ENCODE measurements at places on chromosomes 1 and 21.

DNA sequence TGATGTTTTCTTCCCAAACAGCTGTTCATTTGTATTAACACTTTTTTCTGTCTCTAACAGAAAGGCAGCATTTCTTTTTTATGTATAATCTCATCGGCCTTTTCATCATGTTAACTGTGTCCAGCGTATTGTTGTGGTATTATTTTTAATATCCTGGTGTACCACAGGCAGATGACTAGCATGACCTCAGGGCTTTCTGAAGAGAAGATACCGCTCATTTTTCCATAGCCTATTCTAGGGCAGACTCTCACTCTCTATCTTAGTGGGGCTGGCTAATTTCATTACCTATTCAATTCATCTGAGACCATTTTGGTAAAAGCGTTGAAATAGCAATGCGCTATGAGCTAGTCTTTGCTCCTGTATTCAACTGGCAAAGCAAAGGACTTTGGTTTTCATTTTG lies 209.9 kb downstream of the SDCCAG8 start:
- DNase-seq, result no peak

GRCh38 chr1:204915861-204916495 lies 45.3 kb downstream of the NFASC start:
- DNase-seq, result peak; percentile 4

DNA sequence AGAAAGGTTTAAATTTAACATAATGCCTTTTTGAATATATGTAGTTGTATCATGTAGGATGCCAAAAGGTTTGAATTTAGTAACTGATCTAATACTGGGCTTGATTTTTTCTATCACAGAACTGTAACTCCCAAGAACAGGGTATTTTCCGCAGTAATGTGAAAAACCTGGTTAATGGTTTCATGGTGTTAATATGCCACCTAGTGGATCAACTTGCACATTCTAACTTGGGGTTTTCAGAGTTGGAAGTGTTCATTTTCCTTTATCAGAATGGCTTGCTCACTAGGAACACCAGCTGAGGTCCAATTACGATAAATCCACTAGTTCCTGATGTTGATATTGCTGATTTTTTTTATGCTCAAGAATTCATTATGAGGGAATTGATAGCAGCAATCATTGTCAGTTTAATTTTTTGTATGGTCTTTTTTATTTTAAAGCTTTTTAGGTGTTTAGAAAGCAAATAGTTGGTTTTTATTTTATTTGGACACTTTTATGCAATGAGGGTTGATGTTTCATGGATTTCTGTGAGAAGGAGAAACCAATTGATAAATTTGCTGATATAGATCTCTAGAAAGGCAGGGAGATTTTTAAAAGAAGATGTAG lies 157.2 kb downstream of the PLA2G4A start:
- peak; percentile 59 for DNase-seq

DNA sequence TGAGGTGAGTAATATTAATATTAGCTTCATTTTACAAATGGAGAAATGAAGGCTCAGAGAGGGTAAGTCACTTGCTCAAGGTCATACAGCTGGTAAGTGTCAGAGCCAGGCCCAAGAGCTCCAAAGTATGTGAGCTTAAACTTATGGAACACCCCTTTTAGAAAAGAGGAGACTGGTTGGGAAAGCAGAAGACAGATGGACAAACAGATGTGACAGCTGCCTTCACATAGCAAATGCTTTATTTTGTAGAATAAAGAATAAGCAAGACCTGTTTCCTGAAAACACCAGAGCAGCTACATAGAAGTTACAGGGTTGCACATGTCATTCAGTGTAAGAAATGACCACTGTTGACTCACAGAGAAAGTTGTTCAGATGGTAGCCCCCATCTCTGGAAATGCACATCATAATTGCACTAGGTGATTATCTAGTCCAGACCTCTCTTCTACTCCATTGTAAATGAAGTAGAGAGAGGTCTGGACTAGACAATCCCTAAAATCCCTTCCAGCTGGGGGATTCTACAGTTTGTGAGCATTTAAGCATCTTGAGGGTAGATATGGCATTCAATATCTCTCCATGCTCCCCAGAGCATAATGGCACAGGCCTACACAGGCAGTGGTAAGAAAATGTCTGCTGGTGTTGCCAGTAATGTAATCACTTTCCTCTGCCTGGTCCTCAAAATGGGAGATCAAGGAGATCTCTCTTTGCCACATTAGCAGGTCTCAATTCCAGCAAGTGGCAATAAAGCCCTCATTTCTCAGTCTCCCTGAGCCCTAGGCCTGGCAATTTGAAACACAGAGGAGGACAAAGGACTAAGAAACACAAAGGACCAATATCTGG lies 188.2 kb upstream of the FGGY start:
- DNase-seq, result no peak

- no peak for DNase-seq
Observed at GRCh38 chr1:177801790-177802189, 168.1 kb downstream of the SEC16B start.

DNA sequence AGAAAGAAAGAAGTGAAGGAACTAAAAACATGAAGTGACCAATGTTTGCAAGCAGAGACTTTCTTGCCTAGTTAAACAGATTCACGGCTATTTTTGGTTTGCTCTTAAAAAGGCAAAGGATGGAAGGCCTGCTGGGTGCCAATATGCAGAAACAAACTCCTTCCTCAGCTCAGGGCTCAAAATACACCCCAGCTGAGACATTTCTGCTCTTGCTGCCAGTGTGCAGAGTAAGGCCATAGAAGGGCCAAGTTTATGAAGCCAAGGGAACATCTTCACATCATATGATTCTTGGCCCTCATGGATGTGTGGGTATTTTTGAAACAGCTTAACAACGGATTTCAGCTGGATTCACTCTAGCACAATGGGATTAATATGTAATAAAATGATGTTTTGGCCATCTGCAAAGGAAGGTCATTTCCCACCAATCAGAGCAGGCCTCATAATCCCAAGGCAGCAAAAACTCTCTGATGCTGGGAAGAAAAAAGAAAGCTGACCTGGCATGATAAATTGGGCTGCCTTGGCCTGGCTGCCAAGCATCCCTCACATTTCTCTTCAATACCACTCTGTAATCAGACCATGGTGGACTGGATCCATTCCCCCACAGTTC lies 70.7 kb downstream of the CAPZB start:
- no peak for DNase-seq

DNA sequence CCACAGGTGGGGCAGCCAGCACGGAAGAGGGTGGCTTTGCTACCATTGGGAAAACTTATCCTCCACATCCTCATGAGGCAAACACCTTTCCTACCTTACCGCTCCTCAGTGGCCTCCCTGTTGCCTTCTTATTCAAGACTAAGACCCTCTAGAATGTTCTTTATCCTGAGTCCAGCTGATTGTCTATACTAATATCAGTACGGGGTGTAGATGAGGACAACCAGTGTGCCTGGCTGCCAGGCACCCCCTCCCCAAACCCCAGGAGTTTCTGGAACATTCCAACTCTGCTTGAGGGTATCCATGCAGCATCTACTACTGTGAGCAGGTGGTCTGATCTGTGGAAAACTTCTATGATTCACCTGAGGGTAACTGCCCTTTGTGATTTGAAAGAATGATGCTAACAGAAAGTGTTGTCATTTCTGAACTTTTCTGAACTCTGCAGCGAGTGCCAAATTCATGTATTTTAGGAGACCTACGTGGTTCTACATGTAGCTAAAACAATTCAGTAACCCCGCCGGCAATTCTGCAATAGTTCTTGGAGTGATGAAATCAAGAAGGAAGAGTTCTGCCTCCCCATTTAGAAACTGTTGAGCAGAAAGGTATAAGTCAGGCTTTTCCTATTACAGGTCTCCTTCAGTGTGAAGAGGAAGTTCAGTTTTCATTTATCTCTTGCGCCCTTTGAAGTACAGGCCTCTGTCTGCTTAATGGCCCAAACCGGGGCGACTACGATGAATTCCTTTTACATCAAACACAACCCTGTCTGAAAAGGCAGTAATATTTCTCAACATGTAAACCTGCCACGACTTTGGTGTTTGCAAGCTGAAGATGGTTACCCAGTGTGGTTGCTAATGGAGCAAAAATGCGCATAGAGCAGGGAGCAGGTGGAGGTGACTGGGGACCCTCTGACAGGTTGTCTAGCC lies 80.4 kb downstream of the RUNX1 start:
- DNase-seq, result no peak

- DNase-seq, result no peak
Observed at GRCh38 chr1:92376345-92376744, 77.5 kb downstream of the RPAP2 start.

GRCh38 chr1:90381598-90381997 lies 335.5 kb downstream of the BARHL2 start:
- no peak for DNase-seq

DNA sequence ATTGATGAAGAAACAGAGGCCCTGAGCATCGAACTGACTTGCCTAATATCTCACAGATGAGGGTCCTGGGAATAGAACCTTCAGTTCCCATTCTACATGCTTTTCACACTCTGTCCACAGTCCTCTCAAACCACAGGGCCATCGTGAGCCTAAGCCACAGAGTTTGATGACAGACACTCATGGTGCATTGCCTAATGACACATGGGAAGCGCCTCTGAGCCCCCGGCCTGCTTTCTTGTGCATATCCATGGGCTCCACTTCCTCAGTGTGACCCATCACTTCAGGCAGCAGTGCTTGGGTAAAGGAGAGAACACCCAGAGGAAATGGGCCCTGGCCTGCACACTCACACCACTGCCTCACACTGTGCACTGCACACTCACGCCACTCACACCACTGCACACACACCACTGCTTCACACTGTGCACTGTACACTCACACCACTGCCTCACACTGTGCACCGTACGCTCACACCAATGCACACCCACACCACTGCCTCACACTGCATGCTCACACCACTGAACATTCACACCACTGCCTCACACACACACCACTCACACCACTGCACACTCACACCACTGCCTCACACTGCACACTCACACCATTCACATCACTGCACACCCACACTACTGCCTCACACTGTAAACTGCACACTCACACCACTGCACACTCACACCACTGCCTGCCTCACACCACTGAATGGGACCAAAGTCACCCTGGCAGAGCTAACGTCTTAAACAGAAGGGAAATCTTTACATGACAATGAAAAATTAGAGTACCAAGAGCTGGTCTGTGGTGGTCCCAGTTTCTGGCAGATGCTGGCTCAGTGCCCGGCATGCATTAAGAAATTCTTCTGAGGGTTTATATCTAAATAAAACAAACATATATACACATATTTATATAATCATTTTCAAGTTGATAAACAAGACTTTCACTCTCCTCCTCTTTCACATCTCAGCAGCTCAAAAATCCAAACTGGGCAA lies 53.0 kb downstream of the KANK4 start:
- DNase-seq, result no peak

DNA sequence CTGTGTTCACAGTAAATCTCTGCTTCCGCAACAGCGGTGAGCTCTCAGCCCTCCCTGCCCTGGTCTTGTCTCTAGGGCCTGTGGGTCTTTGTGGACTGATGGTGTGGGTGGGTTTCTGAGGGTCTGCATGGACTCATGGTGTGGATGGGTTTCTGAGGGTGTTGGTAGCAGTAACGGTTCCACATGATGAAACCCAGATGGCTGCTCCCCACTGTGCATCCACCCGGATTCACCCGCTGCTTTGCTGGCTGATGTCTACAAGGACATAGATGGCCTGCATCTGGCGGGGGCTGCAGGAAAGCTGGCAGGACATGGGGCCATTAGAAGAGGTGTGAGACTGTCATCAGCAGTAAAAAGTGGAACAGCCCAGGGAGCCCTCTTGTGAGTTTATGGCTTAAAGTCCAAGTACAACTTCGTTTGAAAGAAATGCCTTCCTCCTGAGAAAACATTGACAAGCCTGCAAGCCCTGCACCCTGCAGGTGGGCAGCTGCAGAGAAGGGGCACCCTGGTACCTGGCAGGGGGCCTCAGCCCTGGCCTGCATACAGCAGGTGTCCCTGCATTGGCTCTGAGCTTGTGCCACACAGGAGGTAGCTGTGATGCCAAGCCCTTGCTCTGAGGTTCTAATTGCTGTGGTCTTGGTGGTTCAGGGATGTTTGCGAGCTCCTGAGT lies 156.9 kb upstream of the COL6A1 start:
- no peak for DNase-seq

DNA sequence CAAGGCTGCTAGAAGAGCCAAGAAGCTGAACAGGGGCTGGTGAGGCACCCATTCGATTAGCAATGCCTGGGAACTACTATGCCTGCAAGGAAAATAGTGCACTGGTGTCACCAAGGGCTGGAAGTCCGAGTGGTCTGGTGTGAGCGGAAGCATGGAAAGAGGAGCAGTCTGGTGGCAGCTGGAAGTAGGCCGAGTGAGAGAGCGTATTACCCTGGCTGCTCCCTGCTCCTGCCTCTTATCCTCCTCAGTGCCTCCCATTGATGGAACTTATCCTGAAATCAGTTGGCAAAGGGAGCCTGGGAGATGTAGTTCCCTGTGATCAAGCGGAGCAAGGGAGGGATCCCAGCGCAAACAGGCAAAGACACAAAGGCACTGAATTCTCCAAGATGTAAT lies 9.6 kb downstream of the SMAP2 start:
- DNase-seq, result no peak

DNA sequence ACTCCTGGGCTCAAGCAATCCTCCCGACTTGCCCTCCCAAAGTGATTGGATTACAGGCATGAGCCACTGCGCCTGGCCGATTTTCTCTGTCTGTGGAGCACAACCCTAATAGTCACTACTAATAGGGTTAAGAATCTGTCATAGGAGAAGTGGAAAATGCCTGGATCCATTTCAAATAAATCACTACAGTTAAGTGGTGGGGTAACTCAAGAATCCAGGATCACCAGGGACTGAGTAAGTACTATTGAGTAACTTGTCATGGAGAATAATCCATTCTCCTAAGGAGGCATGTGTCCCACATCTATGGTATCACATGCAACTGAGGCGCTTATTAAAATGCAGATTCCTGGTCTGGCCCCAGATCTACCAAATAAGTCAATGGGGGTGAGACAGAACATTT lies 53.2 kb downstream of the OPTC start:
- no peak for DNase-seq

DNA sequence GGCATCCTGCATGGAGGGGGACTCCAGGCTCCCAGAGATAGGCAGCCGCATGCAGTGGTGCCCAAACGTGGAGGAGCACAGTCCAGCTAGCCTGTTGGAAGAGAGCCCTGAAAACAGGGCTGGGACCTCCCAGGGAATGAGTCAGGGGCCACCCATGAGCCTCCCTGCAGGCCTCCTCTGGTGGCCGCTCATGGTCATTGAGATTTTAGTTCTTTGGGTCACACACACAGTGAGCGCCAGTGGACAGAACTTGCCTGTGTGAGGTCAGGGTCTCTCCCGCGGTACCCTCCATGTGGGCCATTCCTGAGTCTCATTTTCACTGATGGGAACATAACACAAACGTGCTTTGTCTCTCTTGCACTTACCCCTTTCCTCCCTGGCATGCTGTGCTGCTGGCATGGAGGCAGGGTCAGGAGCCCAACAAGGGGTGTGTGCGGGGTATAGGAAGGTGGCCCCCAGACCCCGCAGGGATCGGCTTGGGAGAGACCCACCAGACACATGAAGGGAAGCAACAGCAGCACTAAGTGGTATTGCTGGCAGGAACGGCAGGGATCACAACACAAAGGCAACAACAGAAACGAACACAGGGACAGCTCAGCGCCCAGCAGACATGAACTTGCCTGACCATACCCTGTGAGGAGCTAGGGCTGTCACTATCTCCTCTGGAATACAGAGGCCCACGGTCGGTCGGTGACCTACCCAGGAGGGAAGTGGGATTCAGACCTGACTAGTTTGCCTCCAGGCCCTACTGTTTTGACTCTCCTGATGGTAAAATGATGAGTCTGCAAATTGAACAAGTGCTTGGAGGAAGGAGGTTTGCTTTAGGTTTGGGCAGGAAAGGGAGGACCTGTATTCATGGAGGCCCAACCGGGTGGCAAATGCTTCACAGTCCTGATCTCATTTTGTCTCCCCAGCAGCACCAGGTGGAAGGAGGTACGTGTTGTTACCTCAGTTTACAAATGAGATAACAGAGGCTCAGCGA lies 31.8 kb downstream of the ABCG1 start:
- no peak for DNase-seq

GRCh38 chr1:3733883-3734589 lies 18.2 kb upstream of the CCDC27 start:
- no peak for DNase-seq

Data from renal cortical epithelial cell (primary cell).